ENCODE measurements at places on chromosomes 1 and 21.

GRCh38 chr1:82001345-82001744 is 200.6 kb downstream of the ADGRL2 start:
- DNase-seq: no peak

GRCh38 chr21:37936010-37936785 is 19.9 kb upstream of the KCNJ6 start:
- DNase-seq: no peak

- DNase-seq: no peak
Observed at GRCh38 chr1:245960171-245960570, 546.9 kb downstream of the SMYD3 start.

DNA sequence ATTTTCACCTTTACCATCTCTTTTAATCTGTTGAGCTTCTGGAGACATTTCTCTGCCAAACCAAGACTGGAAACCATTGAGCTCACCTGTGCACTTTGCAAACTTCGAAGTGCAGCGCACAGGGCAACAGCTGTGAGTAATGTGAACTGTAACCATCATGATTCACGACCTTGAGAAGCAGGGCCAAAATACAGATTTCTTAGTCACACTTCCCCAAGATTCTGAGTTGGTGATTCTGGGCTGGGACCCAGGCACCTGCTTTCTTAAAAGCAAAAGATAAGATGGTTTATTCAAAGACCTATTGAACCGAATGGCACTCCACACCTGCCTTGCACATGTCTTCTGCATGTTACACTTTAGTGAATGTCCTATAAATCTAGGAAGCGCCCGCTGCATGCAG is 10.2 kb downstream of the AGTRAP start:
- DNase-seq: no peak

DNA sequence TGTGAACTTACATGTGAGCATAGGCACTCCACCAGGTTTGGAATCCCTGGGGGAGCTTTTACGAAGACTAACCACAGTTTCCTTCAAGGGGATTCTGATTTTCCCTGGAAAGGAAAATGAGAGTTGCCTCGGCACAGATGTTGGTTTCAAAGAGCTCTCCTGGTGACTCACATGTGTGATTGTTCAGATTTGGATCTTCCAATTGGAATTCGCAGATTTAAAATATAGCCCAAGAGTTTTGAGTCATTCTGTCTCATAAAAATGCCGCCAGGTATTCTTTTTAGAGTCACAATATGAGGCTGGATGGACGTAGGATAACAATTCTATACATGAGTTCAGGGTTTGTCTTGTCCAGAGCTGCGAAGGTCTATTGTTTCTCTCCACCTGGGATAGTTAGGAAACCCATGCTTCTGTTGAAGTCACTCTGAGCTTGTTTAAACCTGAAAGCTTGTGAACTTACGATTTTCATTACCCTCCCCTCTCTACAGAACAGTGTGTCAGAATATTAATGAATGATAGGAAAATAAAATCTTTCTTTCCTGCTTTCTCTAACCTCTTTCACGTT is 64.9 kb downstream of the TGFB2 start:
- DNase-seq: no peak

GRCh38 chr1:80008934-80009333 is 1002.4 kb upstream of the ADGRL4 start:
- no peak for DNase-seq

GRCh38 chr1:110056285-110056683 is 14.2 kb downstream of the ALX3 start:
- DNase-seq: no peak

DNA sequence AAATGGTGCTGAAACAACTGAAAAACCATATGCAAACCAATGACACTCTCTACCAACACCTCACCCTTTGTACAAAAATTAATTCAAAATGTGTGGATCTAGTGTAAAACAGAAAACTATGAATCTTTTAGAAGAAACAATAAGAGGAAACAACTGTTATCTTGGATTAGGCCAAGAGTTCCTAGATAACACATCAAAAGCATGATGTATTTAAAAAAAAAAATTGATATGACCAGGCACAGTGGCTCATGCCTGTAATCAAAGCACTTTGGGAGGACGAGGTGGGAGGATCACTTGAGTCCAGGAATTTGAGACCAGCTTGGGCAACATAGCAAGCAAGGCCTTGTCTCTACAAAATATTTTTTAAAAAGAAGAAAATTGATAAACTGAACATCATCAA is 79.0 kb downstream of the EIF4G3 start:
- no peak for DNase-seq

- no peak for DNase-seq
Observed at GRCh38 chr1:202104073-202104472, 18.6 kb upstream of the GPR37L1 start.

- DNase-seq: no peak
Observed at GRCh38 chr1:119766374-119766794, 2.3 kb downstream of the HMGCS2 start.

DNA sequence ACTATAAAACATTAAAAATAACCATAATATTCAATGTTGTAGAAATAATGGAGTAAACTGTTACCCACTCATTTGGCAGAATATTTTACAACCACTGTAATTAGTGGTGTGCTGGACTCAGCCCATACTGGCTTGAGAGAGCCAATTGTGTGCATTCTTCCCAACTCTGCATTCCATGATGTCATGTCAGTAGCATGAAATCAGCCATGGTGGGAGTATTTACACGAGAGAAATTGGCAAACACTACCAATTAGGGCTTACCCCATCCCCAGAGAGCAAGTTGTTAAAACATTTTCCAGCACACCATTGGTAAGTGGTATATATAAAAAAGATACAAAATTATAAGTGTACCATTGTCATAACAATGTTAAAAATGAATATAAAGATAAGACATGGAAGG is 19.1 kb upstream of the QSOX1 start:
- no peak for DNase-seq

DNA sequence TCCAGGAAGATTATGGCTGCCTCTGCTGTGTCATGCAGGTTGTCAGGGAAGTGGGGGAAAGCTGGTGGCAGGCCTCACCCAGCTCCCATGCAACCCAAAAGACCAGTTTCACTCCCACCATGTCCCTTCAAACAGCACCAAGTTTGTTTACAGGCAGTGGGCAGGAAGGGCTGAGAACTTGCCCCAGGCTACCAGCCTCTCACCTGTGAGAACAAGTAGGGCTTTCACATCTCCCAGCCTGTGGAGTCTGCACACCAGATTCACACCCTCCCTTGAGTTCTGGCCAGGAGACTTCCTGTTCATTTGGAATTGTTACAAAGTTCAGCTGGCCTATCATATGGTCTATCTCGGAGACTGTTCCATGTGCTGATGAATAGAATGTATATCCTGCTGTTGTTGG is 27.8 kb downstream of the RPAP2 start:
- no peak for DNase-seq

DNA sequence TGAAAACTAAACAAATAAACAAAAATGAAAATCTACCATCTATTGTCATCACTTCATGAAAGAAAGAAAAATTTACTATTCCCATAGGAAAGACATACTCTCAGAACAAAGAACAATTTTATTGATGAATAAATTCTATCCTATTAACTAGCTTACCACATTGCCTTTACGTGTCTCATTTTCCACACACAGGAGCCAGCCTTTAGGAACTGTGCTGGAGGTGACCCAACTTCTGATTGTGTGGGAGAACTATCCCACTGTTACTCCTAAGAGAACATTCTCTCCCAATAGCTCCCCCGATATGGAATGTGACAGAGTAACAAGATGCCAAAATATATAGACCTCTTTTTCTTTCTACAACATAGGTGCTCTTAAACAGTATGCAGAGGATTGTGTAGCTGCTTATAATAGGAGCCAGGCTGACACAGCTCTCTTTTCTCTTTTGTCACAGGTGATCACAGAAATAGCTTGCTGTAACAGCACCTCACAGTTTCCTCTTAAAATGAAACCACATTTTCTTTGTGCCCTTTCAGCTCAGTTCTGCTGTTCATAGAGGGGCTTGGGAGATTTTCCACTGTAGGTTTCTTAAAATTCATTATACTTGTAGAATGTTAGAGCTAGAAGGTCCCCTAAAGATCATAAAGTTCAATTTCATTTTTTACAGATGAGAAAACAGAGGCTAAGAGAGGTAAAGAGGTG is 35.5 kb downstream of the C21orf91 start:
- DNase-seq: no peak

- peak; percentile 33 for DNase-seq
Observed at GRCh38 chr1:88890791-88891317, 513 bp downstream of the GTF2B start.

GRCh38 chr1:234866007-234866866 is 256.3 kb upstream of the IRF2BP2 start:
- DNase-seq: no peak

GRCh38 chr1:35571263-35571662 is 1.9 kb upstream of the TFAP2E start:
- no peak for DNase-seq

- DNase-seq: no peak
Observed at GRCh38 chr1:223097713-223098112, 45.3 kb downstream of the TLR5 start.

DNA sequence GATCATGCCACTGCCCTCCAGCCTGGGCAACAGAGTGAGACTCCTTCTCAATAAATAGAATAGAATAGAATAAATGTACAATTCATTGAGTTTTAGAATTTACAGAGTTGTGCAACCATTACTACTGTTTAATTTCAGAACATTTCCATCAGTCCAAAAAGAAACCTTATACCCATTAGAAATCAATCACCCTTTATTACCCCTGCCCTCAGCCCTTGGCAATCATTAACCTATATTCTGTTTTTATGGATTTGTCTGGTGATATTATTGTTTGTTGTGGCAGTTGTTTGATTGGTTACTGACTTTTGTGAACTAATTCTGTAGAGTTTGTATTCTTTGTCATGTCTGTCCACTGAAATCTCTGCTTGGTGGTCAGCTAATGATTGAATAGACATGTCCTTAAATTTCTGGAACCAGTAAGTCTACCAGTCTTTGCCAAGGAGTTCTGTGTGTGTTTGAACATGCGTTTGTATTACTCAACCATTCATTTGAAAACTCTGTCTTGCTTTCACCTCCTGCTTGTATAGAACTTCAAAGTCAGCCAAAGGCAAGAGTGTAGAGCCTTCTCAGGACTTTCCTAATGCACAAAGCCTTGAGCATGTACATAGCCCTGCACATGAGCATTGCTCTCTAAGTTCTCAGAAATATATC is 208.8 kb downstream of the GPR52 start:
- no peak for DNase-seq

GRCh38 chr1:150692720-150693119 is 4.2 kb downstream of the GOLPH3L start:
- DNase-seq: no peak

GRCh38 chr1:159291424-159291823 is 10.7 kb upstream of the FCER1A start:
- DNase-seq: no peak

DNA sequence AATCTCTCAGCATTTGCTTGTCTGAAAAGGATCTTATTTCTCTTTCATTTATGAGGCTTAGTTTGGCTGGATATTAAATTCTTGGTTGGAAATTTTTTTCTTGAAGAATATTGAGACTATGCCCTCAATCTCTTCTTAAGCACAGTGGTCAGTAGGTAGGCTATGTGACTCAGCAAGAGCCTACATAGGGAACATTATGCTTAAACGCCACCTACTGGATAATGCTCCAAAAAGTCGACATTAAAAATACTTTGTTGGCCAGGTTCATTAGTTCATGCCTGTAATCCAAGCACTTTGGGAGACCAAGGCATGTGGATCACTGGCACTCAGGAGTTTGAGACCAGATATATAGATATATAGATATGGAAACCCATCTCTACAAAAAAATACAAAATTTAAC is 678.0 kb upstream of the USP24 start:
- peak; percentile 43 for DNase-seq

- no peak for DNase-seq
Observed at GRCh38 chr21:45405271-45405818, 380 bp downstream of the COL18A1 start.

- no peak for DNase-seq
Observed at GRCh38 chr1:901108-901859, 22.4 kb upstream of the SAMD11 start.

- DNase-seq: no peak
Observed at GRCh38 chr1:240109920-240110636, 18.4 kb downstream of the FMN2 start.

- peak; percentile 75 for DNase-seq
Observed at GRCh38 chr1:21939650-21940374, 2.7 kb upstream of the HSPG2 start.

DNA sequence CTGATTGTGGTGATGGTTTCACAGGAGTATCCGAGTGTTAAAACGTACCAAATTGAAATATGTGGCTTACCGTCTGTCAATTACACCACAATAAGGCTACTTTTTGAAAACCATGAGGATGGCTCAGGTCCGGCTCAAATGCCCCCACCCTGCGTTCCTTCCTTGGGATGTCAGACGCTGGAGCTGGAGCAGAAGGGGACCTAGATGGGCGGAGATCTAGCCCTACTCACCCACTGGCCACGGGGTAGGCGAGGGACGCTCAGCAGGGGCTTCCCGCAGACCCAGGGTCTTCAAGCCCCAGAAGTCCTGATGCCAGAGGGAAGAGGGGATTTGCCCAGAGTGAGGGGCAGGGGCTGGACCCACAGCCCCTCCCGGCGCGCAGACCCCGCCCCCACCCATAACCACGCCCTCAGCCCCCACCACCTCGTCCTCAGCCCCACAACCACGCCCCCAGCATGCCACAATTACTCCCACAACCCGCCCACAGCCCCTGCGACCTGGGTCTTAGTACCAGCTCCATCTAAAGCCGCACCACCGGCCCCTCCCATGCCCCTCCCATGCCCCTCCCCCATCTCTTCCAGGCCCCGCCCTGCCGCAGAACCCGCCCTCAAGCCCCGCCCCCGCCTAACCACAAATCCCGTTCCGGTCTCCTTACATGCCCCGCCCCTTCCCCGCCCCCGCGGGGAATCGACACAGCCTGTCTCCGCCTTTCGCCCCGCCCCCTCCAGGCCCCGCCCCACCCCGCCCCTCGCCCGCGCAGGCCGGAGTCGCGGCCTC is at the start of gene LRRC3:
TSS of gene LRRC3 (plus strand) at position 764 of the 777 bp plus-strand sequence. CDS start 1,135 bp downstream, outside the sequence.
- DNase-seq: peak; percentile 71

- DNase-seq: no peak
Observed at GRCh38 chr1:102470767-102471166, 474.0 kb upstream of the OLFM3 start.

- DNase-seq: no peak
Observed at GRCh38 chr1:66168467-66168887, 365.5 kb upstream of the SGIP1 start.

DNA sequence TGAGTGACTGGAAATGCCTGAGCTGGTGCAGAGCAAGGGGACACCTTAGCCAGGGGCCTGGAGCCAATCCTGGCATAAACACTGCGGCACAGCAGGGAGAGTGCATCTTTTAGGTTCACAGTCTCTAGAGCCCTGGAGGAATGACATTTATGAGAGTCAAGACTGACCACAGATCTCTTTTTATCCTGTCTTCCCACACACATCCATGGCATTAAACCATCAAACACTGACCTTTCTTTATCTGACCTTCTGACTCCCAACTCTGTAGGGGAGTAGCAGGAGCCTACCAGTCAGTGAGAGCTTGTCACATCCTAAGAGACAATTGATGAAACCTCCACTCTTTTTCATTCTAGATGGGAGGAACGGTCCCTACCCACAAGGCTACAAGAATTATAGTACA is 7.9 kb downstream of the CD34 start:
- DNase-seq: no peak

Measured in KBM-7 (cell line).